ENCODE measurements at places on chromosomes 7 and 10. TPM values are rescaled to one million over a fixed set of nuclear protein-coding genes. Genes with fewer than 3 reads are reported as not detected.

PLEKHS1 gene
- 0.04 TPM for total RNA-seq

LRRD1 gene
- 0.31 TPM for total RNA-seq

MACROH2A2 gene
- total RNA-seq: 18.5 TPM

ZMYND11 gene
- 58.3 TPM for total RNA-seq

ADAMTS14 gene
- 12.5 TPM for total RNA-seq

GDF2 gene
- not detected for total RNA-seq

CALML3 gene
- total RNA-seq: not detected

NUB1 gene
- 25.6 TPM for total RNA-seq

FGL2 gene
- 21.7 TPM for total RNA-seq

GDF10 gene
- 0.98 TPM for total RNA-seq

RBM17 gene
- 39.2 TPM for total RNA-seq

AKR1C1 gene
- total RNA-seq: 6.5 TPM

EIF5AL1 gene
- total RNA-seq: 0.13 TPM

SPDYE9 gene
- total RNA-seq: 0.04 TPM

NEURL1 gene
- total RNA-seq: 19.8 TPM

OR2A1 gene
- 0.13 TPM for total RNA-seq

POU6F2 gene
- 0.09 TPM for total RNA-seq

FAM25A gene
- not detected for total RNA-seq

PODXL gene
- 35.5 TPM for total RNA-seq

TNS3 gene
- 28.5 TPM for total RNA-seq

HGF gene
- total RNA-seq: 6.0 TPM

PTPRN2 gene
- total RNA-seq: 1.4 TPM

BNIP3 gene
- 39.0 TPM for total RNA-seq

SND1 gene
- 91.0 TPM for total RNA-seq

SEMA3D gene
- total RNA-seq: 19.8 TPM

SOSTDC1 gene
- 19.8 TPM for total RNA-seq

FOXK1 gene
- total RNA-seq: 10.9 TPM

Data from muscle of leg (tissue), 16 donors.